ENCODE measurements at places on chromosomes 5 and 9.

DNA sequence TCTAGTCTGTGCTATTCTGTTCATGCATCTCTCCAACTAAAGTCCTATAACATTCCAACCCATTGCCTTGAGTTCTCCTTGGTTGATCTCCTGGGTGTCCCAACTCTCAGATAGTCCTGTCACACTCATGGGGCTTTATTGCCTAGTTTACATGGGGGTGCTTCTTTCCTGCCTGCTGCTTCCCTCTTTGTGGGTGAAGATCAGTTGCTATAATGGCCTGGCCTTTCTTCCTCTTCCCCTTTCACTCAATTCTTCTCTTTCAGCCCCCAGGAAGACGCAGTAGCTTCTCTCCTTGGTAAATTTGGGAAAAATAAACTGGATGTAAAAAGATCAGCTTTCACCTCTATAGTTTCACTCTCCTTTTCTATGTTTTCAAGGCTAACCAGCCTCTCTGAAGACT is 66.5 kb downstream of the PTCD2 start:
- no peak for DNase-seq

DNA sequence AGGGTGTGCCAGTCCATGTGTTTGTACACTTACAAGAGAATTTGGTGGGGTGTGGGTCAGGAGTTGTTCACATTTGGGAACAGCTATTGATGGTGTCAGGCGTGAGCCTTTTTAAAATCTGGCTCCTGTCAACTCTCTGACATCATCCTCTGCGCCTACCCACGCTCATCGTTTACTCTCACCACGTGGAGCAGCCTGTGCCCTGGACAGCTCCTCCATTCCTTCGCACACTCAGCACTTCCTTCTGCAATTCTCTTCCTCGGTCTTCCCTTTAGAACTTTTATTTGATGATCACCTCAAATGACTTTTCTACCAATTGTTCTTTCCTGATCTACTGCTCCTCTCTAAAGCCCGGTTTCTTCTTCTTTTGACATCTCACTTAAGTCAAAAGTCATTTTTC is 42.1 kb upstream of the GNAQ start:
- no peak for DNase-seq

DNA sequence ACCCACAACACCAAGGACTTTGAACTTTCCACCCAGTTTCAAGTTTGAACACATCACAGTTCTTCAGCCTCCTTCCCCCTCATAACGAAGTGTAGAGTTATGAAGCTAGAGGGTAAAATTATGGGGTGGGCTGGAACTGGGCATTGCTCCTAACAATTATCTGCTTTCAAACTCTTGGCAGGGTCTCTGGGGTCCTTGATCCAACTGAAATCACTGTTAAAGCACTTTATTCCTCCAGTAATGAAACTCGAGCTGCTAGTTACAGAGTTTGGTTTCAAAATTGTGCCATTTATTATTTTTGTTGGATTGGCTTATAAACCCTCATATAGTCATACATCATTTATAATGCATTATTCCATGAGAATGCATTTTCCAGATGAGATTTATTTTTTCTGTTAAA is 158.5 kb downstream of the RGS3 start:
- no peak for DNase-seq

DNA sequence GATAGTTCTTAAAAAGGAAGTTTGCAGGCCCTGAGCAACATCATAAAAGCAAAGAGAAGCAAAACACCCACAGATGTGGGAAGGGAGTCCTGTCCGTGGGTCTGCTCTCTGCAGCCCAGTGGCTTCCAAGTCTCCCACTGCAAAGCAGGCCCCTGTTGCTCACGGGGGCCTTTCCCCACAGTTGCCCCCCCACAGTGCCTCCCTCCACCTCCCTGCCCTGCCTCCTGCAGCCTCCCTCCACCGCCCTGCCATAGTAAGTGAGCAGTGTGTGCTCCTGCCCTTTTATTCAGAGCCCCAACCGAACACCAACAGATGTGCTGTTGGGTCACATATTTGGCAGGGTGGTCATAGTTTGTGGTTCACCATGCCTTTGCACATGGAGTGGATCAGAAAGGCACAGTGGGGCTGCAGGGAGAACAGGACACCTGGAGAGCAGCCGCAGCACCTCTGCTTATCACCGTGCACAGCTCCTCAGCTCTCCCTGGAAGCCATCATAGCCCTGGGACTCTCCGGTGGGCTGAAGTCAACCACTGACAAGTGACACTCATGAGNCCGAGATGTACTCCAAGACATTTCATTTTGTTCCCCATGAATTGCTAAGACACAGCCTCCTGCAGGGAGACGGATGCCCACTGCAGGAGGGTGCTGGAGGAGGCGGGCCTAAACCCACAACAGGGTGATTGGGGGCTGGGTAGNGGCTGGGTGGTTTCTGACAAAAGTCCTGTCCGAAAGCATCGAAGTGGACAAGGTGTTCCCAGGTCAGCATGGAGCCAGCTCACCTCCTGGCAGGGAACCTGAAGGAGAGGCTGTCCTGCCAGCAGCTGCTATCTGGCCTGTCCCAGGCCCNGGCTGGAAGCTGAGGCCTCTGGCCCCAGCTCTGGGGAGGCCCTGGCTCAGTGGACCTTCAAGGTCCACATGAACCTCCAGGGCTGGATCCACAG is 278.9 kb downstream of the GADD45G start:
- no peak for DNase-seq

- no peak for DNase-seq
Measured at GRCh38 chr5:109759306-109759705, 69.6 kb downstream of the MAN2A1 start.

DNA sequence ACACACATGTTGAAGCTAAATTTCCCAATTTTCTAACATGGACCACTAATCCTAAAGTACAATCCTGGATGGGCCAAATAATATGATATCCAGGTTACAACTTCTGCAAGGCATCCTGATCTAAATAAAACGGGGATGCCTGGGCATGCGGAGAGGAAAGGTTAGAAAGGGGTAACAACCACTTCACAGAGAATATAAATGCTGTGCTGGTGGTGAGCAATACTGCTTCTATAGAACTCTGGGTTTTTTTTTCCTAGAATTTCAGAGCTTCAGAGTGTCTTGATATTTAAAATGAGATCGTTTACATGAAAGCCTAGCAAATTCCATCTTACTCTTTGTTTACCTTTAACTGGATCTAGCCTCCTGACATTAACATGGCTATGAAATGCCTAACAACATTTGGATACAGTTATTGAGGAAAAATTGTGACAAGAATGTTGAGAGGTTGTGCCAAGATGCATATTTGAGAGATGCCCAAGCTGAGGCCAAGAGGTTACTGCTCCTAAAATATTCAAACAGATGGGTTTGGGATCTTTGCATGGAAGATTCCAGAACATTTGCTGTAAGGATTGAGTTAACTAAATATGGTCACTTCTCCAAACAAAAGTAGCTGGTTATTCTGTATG is 22.4 kb downstream of the TNFAIP8 start:
- no peak for DNase-seq

- DNase-seq: no peak
Measured at GRCh38 chr5:178612299-178612698, 14.6 kb downstream of the CLK4 start.

GRCh38 chr5:153565822-153566221 is 75.4 kb downstream of the GRIA1 start:
- no peak for DNase-seq

GRCh38 chr9:76564297-76564696 is 105.3 kb downstream of the GCNT1 start:
- DNase-seq: no peak

DNA sequence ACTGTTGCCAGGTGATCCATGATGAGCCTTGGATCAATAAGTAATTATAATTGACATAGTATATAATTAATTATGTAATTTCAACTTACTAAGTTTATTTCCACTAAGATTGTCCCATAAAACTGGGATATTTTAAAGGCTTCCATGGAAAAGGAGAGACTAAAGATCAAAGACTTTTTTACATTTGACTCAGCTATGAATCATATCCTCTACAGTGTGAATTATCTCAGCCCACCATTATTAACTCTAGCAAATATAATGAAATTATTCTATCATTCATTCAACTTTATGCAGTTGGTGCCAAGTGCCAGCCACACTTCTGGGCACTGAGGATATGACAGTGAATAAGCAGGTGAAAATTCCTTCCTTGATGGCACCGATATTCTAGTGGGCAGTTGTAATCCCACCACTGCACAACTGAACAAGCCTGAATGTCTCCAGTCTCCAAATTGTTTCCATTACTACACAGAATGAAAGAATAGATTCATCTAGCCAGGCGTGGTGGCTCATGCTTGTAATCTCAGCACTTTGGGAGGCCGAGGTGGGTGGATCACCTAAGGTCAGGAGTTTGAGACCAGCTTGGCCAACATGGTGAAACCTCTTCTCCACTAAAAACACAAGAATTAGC is 21.9 kb upstream of the TXN start:
- DNase-seq: no peak

DNA sequence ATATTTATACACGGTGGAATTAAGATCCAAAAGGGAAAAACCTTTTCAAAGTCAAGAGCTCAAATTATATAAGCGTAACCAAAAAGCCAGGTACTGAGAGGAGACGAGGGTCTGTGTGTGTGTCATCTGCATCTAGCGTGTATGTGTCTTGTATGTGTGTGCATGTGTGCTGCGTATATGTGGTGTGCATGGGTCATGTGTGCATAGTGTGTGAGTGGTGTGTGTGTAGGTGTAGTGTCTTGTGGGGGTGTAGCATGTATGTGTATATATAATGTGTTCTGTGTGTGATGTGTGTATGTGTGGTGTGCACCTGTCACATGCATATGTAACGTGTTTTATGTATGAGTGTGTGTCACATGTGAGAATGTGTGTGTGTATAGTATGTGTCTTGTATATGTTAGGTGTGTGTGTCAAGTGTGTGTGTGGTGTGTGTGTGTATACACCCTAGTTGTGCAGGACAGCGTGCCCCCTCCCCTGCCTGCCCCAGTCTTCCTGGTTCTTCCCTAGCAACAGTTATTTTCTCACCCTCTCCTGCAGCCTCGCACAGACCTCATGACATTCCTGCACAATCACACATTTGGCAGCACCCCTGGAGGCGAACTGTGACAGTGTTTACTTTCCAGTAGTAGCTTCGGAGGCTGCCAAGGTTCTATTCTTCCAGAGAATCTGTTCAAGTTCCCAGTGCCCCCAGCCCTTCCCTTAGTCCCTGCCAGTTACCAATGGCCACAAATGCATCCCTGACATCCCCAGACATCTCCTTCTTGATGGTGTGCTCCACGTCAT is 27.1 kb upstream of the TNIP1 start:
- no peak for DNase-seq

DNA sequence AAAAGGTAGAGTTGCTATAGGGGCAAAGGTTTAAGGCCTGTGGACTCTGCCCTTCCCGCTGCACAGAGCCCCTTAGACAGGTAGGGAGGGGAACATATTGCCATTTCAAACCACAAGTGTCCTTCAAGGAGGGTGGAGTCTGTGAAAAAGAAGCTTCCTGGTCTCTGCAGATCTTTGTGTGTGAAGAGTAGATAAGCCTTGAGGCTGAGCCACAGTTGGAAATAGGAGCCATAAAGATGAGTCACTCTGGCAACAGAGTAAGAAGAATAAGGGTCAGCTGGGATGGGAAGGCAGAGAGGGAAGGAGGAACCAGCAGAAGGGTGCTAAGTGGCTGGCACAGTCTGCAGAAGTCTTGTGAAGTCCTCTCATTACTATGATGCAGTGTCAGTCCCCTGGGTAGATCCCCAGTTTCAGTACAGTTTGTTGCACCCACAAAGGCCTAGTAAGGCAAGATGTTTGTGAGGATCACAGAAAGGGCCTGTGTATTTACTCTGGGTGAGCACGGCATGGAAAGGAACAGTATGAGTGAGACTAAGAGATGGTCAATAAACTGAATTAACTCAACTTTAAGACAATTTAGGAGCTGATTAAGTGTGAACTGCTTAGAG is 18.1 kb downstream of the GRXCR2 start:
- no peak for DNase-seq

DNA sequence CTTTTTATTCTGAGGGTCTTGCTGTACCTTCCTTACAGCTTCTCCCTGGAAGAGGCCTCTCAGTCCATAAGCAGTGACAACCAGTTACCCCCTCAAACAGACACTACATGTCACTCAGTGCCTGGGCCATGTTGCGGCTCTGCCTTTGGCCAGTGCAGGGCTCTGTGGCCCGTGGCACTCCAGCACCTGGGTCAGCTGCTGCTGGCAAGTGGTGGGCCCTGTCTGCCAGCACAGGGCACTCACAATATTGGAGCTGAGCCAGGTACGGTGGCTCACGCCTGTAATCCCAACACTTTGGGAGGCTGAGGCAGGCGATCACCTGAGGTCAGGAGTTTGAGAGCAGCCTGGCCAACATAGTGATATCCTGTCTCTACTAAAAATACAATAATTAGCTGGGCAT is 24.2 kb downstream of the DAP start:
- no peak for DNase-seq

- no peak for DNase-seq
Measured at GRCh38 chr9:132099741-132100407, 20.2 kb upstream of the MED27 start.

DNA sequence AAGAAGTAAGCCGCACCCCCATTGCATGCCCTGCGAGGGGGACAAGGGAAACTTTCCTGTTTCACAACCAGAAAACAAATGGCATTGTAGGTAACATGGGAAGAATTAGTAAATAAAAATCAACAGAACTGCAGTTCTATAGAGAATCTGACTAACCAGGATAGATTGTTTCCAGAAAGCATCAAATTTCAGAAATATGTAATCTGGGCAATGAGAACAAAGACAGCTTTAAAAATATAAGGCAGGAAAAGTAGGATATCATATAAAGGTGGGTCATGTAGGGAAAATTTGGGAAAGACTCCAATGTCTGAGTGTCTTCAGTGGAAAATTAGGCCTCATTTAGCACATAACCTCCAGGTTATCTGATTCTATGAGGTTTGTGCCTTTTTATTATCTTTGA is 58.3 kb upstream of the RANBP6 start:
- DNase-seq: no peak

DNA sequence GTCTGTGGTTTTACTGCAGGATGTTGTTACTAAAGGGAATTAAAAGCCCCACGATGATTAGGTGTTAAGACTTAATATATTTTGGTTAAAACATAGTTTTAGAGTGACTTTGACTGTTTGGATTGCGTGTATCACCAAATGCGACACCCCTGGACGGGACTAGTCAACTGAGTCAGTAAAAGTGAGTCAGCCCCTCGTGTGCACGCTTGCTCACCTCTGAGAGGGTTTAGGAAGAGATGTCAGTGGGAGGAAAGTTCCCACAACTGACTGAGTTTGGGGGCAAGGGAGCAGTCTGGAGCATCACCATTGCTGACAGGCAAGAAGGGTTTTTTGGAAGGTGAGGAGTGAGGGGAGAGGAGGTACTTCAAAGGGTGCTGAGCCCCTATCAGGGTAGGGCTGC is 14.4 kb upstream of the DMRT3 start:
- DNase-seq: no peak

- DNase-seq: no peak
Measured at GRCh38 chr5:168288349-168289245, 2.8 kb upstream of the WWC1 start.
